GM12878 (cell line): ENCODE measurements at places on chromosomes 12 and 14. TPM values are rescaled to one million over a fixed set of nuclear protein-coding genes. Genes with fewer than 3 reads are reported as not detected.

Gene FAR2
- 0.74 and 1.2 TPM in 2 replicates for total RNA-seq

Gene LRRK2
- 2.4 and 3.2 TPM in 2 replicates for total RNA-seq

Gene KCNC2
- total RNA-seq = not detected in 2 replicates

Gene TEX52
- not detected in 2 replicates for total RNA-seq

Gene KRT7
- 6.6 and 7.6 TPM in 2 replicates for total RNA-seq

Gene KCNA1
- total RNA-seq = 0.36 and 0.72 TPM in 2 replicates

Gene ESR2
- 1.1 and 1.6 TPM in 2 replicates for total RNA-seq
